ENCODE measurements at places on chromosomes 2 and 18. TPM values are rescaled to one million over a fixed set of nuclear protein-coding genes. Genes with fewer than 3 reads are reported as not detected.

DNA sequence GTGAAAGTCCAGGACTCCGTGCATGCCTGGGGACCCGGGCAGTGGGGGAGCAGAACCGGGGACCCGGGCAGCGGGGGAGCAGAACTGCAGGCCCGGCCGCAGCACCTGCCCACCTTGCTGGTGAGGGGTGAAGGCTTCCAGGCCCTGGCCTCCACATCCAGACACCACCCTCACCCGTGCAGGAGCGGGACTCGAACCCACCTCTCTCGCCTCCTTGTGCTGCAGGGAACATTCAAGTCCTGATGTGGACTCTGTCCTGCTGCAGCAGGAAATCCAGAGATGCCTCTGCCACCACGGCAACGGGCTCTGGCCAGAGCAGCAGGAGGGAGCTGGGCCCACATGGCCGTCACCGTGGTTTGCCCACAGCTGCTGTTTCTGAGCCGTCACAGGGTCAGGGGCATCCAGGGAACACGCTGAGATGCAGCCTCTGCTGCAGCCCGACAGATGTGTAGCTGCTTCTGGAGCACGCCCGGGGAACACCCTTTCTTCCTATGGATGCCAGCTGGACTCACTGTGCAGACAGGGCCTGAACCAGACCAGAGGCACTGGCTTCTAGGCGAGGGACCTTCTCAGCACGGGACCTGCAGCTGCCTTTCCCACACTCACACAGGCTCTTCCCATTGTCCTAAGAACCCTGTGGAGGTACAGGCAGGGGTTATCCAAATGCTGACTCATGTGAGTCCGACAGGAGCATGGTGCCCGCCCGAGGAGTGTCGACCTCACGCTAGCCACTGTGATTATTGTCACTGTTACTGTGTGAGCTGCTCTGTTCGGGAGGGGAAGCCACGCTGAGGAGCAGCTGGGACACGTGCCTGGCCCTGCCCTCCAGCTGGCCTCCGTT lies 89.2 kb upstream of the CTDP1 start:
- DNase-seq, result peak; percentile 22

- peak; percentile 67 for DNase-seq
Observed at GRCh38 chr18:9366126-9366714, 31.6 kb downstream of the TWSG1 start.

Gene CD226
- 14.0 TPM for total RNA-seq

Gene LIMS2
- total RNA-seq, result 30.6 TPM

GRCh38 chr2:102514061-102514785 lies 41.2 kb downstream of the SLC9A4 start:
- peak; percentile 75 for DNase-seq

Gene DYSF
- 2.9 TPM for total RNA-seq

Gene CCDC195
- not detected for total RNA-seq

Gene SKA1
- total RNA-seq, result 2.9 TPM

- no peak for DNase-seq
Observed at GRCh38 chr2:23561544-23561943, 176.6 kb downstream of the KLHL29 start.

GRCh38 chr2:129877795-129878775 lies 101.4 kb upstream of the RAB6C start:
- peak; percentile 68 for DNase-seq

Gene MYL12B
- 174 TPM for total RNA-seq

Gene DIPK1C
- total RNA-seq, result 3.1 TPM

GRCh38 chr18:10086458-10087210 lies 172.8 kb downstream of the VAPA start:
- DNase-seq, result no peak

Gene RMDN2
- 31.8 TPM for total RNA-seq

Gene ATOH8
- 14.2 TPM for total RNA-seq

Gene DNER
- 4.1 TPM for total RNA-seq

DNA sequence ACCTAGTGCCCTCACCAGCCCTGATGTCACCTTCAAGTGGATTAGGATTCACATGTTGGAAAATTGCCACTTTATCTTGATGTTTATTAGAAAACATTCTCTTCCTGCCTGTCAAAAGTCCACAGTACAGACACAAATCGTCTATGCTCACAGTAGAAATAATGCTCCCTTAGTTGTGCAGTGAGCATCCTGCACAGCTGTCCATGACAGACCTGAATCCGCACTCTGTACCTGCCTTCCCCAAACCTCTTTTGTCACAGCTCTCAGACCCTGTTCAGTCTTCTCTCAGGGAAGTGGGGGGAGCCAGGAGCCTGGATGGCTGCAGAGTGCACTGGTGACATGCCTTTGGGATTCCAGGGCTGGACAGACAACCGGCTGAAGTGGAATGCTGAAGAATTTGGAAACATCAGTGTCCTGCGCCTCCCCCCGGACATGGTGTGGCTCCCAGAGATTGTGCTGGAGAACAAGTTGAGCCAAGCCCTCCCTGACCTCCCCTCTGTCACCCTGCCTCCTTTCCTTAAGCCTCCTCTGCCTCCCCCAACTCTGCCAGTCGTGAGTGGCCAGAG lies 2.0 kb downstream of the CHRND start:
- DNase-seq, result no peak

- DNase-seq, result no peak
Observed at GRCh38 chr2:59910166-59910565, 643.3 kb downstream of the BCL11A start.

DNA sequence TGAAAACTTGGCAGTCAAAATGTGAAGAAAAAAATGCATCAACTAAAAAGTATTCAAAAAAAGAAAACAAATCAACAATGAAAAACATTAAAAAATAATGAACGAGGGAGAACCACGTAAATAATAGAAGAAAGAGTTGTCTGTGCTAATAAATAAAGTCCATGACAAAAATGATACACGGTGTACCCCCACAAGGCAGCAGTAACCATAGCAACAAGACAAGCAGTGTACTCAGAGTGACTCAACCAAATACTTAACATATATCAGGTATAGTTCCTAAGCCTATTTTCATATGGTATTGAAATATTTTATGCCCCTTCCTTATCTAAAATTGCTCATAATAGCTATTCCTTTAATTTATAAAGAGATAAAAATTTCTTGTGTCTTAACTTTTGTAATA lies 162.3 kb upstream of the TMEM200C start:
- no peak for DNase-seq

Gene AGPS
- total RNA-seq, result 80.7 TPM

Gene EGR4
- total RNA-seq, result 1.4 TPM

GRCh38 chr2:197604117-197604860 lies 71.1 kb downstream of the RFTN2 start:
- DNase-seq, result no peak

DNA sequence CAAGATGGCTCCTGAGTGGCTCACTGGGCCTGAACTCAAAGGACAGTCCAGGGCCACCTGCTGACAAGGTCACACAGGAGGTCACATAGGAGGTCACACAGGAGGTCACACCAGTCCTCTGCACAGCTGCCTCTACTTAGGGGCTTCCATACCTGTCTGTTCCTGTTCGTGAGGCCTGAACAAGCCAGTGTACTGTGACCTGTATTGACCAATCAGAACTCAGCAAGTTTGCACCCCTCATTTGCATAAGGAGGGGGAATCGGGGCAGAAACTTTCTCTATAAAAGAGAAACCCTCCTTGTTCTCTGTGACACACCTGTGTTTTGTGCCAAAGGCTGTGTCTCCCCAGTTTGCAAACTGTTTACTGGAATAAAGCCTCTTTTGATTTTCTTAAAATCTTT lies 478.9 kb downstream of the EIPR1 start:
- DNase-seq, result no peak

Gene RAD51AP2
- total RNA-seq, result 11.6 TPM

DNA sequence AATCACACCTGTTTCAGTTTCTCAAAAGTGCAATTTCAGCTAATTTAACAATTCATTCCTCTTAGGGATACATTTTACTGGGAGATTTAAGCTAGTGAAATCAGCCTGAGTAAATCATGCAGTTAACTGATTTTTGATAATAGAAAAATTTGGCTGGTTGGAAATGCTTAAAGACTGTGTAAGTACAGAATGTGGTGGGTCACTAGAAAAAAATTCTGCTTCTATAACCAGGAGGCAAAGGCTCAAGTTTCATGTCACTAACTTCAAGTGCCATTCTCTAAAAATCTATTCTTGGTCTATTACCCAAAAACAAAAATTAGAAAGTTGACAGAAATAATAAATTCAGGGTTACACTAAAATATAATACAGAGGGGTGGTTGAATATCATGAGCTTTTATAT lies 271.3 kb downstream of the CCDC178 start:
- no peak for DNase-seq

DNA sequence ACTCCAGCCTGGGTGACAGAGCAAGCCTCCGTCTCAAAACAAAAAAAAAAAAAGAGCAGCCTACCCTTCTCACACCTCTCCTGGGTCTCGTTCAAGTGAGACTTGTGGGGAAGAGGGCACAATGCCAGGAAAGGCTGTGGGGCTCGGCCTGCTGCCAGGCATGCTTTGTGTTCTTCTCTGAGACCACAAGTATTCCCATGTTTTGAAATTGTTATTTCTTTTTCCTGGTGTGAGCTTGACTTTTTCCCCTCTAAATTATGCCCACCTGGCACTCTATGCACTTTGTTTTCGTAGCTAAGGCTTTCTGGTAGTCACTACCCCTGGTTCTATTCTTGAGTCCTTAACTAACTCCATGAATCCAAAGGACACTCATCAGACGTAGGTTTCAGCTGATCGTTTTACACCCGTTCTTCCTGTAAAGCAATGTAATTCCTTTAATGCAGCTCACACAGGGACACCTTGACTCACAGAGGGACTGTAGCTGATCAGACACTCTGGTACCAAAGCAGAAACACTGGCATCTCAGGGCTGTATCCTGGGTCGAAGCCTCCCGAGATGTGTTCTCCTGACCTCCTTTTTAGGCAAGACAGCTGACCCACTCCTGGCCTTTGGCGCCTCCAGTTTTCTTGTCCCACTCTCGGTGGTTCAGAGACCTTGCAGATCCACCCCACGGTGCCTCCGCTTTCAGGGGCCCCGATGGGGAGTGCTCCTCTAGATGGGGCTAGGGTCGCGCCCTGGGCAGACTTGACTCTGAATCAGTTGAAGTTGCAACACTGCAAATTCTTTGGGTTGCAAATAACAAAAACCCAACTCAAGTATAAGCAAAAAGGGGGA lies 193.3 kb upstream of the AGAP1 start:
- peak; percentile 14 for DNase-seq

DNA sequence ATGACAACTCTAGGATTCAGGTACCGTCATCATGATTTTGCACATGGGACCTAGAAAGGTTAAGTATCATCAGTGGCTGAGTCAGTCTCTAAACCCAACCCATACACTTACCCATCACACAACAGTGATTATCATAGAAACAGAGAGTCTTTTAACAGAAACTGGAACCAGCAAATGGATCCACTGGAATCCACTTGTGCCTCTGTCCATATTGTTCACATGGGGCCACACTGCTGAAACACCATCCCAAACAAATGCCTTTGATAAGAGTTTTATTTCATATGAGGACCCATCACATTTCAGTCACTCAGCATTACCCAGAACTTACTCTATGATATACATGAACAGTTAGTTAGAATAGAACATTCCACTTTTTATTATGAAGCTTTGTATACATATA lies 430.0 kb downstream of the STK39 start:
- DNase-seq, result no peak

GRCh38 chr18:61569176-61569892 lies 236.1 kb downstream of the CDH20 start:
- no peak for DNase-seq

DNA sequence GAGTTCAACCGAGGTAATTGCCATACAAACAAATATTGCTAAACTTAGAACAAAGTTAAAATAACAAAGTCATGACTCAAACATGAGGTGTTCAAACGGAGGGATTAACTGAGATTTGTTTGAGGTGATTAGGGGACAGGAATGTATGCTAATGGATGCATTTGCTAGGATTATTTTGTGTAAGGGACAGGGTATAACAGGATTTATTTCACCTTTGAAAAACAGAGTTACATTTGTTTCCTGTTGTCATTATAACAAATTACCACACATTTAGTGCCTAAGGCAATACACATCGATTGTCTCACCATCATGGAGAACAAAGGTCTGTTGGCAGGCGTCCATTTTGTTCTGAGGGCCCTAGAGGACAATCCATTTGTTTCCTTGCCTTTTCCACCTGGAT lies 304.3 kb upstream of the CNTNAP5 start:
- DNase-seq, result no peak

GRCh38 chr2:23497063-23497462 lies 112.1 kb downstream of the KLHL29 start:
- DNase-seq, result no peak

DNA sequence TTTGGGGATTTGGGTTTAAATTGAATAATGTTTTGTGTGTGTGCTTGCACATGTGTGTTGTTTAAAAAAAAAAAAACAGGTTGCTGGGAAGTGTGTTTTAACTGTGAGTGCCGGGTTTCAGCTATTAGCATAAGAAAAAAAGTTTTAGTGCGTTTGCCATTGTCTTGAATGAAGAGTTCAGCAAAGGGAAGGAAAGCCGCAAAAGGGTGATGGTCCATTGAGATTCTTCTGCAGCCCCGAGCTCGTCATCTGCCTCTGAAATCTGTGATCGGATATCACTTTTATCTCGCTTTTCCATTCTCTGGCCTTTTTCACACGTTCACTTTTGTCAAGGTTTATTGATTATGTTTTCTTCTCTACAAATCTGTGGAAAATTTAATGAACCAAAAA lies 4.7 kb downstream of the GLI2 start:
- DNase-seq, result no peak

- peak; percentile 97 for DNase-seq
Observed at GRCh38 chr2:112055730-112056625, 909 bp downstream of the TMEM87B start.

Gene MERTK
- 8.4 TPM for total RNA-seq

DNA sequence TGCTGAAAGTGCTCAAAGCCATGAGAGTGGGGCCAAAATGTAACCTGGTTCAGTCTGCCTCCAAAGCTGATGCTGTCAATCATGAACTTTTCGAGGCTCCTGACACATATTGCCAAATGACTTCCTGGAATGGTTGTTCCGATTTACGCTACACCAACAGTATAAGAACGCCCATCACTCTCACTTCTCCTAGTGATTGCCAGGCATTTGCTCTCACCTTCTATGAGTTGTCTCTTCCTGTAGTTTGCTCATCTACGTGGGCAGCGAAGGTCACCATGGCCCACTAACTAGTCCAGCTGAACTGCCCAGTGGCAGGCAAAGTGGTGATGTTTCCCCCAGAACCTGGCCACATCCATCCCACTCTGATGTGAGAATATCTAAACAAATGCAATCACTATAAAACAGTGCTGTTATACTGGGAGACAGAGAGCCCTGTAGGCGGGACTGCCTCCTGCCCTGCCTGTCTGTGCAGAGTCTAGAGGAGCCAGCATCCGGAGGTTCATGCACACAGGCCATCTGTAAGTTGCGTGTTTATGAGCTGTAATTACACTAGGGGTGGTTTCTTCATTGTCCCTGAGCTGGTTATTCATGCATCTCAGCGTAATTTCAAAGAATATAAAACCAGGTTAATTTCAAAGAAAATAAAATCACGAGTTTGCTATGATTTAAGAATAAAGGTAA lies 8.8 kb upstream of the CABLES1 start:
- no peak for DNase-seq

DNA sequence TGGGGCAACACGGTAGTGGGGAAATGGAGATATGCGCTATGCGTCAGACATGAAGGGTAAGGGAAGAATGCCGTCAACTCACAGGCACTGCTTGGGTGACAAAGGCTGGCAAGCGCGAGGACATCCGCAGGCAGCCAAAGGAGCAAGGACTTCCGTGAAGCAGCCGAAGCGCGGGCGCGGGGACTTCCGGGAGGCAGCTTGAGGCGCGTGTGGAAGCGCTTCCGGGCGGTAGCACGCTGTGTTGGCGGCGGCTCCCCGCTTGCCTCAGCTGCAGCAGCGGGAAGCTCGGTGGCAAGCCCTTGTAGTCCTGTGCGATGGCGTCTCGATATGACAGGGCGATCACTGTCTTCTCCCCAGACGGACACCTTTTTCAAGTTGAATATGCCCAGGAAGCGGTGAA lies at the start of gene PSMA8:
Gene PSMA8 (plus strand): TSS at position 218 of the 400 bp plus-strand sequence. CDS start 97 bp downstream, at position 315.
- DNase-seq, result peak; percentile 3

Gene CHN1
- 46.0 TPM for total RNA-seq

GRCh38 chr2:139386401-139386800 lies 606.2 kb upstream of the NXPH2 start:
- no peak for DNase-seq

Measured in umbilical cord (tissue), 2 donors.